Subcutaneous preadipocyte (primary cell): ENCODE measurements at places on chromosomes 3 and 15. TPM values are rescaled to one million over a fixed set of nuclear protein-coding genes. Genes with fewer than 3 reads are reported as not detected.

Gene FAM240A
- not detected in 2 replicates for total RNA-seq

Gene CYP19A1
- 6.3 and 34.5 TPM in 2 replicates for total RNA-seq

Gene PTH1R
- 0.39 and 1.1 TPM in 2 replicates for total RNA-seq

Gene BCL2A1
- 0.20 and 1.1 TPM in 2 replicates for total RNA-seq

Gene GPR87
- not detected in 2 replicates for total RNA-seq
